ENCODE measurements at places on chromosomes 11 and 22.

DNA sequence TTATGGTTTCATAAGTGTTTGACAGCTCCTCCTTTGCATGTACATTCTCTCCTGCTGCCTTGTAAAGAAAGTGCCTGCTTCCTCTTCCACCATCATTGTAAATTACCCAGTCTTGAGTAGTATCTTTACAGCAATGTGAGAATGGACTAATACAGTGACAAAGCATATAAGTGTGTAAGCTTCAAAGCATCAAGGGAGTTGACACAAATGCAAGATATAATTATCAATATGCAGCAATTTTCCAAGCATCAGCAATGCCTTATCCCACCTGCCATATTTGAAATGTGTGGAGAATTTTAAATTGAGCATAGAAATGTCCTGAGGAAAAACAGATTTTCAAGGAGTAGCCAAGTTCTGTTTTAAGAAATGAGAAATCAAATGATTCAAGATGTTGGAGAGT, 1.7 kb upstream of the OR5AL1 start:
- DNase-seq, result no peak

- DNase-seq, result peak; percentile 20
Measured at GRCh38 chr11:43582863-43583462, 97.6 kb upstream of the HSD17B12 start.

GRCh38 chr11:18739685-18740084, 13.7 kb upstream of the IGSF22 start:
- no peak for DNase-seq

- peak; percentile 28 for DNase-seq
Measured at GRCh38 chr11:8988329-8989234, 15.2 kb downstream of the NRIP3 start.

DNA sequence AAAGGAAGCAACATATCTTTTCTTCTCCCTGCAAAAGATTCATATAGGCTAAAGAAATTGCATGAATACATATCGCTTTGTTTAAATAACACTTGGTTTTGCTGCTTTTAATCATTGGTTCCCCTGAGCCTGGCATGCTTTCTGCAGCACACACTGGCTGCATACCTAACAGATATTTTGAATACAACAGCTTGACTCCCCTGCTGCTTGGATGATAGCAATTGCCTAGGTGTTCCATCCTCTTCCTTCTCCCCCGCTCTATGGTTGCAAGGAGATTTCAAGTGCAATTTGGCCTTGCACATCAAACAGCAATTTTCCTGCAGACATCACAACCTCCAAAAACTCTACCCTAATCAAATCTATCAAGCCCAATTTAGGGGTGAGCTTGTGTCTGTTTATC, 430.0 kb downstream of the NTM start:
- DNase-seq, result no peak

DNA sequence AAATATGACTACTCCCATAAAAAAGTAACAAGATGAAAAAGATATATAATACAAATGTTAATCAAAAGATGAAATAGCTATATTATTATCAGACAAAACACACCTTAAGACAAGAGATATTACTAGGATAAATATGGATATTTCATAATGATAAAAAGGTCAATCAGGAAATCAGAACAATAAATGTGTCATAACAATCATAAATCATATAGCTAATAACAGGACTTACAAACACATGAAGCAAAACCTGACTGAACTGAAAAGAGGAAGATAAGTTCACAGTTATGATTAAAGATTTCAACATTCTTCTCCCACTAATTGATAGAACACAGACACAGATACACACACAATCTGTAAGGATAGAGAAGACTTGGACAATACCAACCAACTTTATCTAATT, 47.2 kb downstream of the EIF3M start:
- no peak for DNase-seq

DNA sequence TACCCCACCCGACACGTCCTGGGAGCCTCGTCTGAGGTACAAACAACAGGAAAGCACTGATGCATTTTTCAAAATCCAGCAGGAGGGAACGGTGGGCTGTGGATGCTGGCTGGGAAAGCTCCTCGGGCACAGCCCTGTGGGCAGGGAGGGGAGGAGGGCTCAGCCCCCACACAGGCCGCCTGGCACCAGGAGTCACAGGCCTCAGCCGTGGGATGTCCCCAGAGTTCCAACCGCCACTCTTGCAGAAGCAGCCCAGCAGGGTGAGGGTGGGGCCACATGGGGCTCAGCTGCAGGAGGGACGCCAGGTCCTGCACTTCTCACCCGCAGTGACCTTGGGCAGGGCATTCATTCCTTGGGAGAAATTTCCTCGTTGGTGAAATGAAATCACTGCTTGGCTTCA, 274.6 kb downstream of the BRD1 start:
- no peak for DNase-seq

GRCh38 chr11:129865701-129866100, 29.7 kb downstream of the NFRKB start:
- no peak for DNase-seq

Data from astrocyte of the hippocampus (primary cell).